ENCODE measurements at places on chromosomes 13 and 19.

DNA sequence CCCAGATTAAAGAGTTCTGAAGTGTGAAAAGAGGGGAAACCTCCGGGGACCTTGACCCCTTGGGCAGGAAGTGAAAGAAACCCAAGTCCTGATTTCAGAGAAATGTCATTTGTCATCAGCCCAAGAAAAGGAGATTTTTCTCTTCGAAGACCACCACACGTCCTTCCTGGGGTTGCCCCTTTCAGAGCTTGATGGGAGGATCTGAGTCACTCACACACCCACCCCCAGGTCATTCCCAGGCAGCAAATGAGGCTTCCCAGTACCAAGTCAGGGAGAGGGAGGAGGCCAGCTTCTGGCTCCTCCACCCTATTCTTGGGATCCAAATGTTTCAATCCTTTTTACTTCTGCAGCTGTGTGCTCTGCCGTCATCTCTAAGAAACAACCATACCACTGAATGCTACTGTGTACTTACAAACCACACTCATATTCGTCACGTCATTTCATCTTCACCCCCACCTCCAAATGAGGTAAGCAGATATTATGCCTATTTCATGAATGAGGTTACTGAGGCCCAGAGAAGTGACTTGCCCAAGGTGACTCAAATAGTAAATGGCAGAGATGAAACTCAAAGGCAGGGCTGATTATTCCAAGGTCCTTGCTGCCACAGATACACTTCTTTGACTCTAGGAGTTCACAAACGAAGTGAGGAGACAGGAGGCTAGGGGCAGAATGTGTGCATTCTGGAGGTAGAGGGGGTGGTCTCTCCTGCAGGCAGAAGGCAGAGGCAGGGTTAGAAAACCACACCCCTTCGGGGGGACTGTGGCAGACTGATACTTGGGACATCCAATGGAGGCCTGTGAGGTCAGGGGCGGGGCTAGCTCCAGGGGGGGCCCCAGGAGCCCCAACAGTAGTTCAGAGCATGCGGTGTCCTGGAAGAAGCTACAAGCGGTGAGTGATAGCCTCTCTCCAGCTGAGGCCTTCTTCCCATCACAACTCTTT, 5.0 kb upstream of the KMT2B start:
- DNase-seq, result no peak

DNA sequence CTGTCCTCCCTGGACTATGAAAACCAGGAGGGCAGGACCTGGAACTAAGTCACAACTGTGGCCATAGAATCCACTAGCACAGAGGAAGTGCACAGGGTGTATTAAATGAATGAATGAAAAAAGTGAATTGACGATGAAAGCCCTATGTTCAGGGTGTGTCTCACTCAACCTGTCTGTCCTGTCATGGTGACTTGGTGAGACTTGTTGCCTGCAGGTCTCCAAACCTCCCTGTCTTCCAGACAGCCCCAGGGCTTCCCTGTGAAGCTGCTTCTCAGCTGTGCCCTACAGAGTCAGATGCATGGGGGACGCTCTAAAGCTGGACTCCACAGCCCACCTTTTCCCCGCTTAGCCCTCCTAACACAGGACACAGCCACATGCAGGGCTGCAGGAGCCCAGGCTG, 4.8 kb upstream of the IGFL1 start:
- DNase-seq, result no peak

GRCh38 chr13:93326234-93326811, 99.7 kb downstream of the GPC6 start:
- no peak for DNase-seq

DNA sequence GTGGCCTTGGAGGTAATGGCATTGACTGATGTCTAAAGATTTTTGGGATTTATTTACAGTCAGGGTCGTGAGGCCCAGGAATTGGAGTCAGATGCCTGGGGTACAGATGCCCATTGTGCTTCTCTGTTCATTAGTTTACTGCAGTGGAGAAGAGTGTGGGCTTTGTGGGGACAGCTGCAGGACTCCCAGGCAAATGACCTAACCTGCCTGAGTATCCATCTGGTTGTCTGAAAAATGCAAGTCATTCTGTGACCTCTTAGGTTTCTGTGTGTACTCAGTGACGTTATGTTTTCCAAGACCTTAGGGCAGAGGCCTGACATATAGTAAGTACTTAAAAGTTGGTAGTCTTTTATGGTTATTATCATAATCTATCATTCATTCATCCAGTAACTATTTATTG, 60.5 kb downstream of the SPATA13 start:
- DNase-seq, result no peak

Data from NCI-H1417 treated with DMSO at 0.1 percent for 48 hours (cell line).